ENCODE measurements at places on chromosomes 6 and 20.
A peak's percentile ranks its signal among the peaks of the same experiment; 100 is the strongest.

- no peak for DNase-seq
These were observed 1.6 kb upstream of the SNX9 start for GRCh38 chr6:157821342-157822033.

- DNase-seq, result peak; percentile 46
These were observed 2.3 kb upstream of the HLA-DMA start for GRCh38 chr6:32954986-32955802.

GRCh38 chr6:167464177-167464576 lies 139.3 kb downstream of the TTLL2 start:
- no peak for DNase-seq

GRCh38 chr6:150753371-150754064 lies 112.0 kb upstream of the MTHFD1L start:
- DNase-seq, result no peak

GRCh38 chr6:64217721-64218620 lies 582.4 kb downstream of the PHF3 start:
- DNase-seq, result no peak

- no peak for DNase-seq
These were observed 12.6 kb upstream of the PIGU start for GRCh38 chr20:34689486-34689885.

DNA sequence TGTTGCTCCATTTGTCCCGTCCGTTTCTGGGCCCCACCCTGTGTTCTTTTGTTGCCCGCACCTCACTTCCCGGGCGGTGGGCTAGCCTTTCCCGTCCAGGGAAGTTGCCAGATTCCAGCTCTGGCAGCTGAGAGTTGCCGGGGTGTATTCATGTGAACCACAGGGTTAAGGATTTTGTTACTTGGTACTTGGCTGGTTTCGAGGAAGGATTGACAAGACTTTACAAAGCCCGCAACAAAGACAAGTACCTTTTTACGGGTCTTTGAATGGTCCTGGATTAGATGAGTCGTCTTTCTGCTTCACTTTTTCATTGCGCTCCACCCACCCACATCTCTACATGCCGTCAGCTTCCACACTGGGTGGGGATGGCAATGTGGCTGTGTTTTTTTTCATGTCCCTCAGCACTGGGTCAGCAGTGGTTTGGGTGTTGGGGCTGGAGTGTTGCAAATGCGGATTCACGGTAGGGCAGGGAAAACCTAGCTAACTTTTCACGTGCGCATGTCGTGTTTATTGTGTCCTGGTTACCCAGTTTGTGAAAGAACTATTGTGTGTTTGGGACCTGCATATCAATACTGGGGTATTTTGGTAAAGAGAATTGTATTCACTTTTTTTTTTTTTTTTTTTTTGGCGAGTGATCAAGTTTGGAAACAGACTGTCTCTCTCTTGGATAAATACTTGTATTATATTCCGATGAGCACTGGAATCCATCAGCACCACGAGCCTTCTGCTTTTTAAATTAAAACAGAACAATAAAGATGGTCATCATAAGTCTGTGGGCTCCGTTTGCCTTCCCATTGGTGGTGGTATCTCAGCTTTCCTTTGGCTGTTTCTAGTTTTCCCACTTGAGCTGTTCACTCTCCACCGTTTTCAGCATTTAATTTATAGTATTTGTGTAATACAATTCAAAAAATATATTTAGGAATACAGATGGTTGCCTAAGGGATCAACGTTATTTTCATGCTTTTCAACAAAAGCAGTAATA lies 1.2 kb downstream of the DUSP22 start:
- peak; percentile 21 for DNase-seq

GRCh38 chr20:4187147-4187546 lies 171.8 kb upstream of the RNF24 start:
- no peak for DNase-seq

Data from CD4-positive, alpha-beta T cell treated with Interleukin-6 at 100 ng/mL for 8 hours (primary cell).